ENCODE measurements at places on chromosomes 1 and 21.

GRCh38 chr1:87024936-87025540 is 110.6 kb downstream of the HS2ST1 start:
- DNase-seq, result no peak

- no peak for DNase-seq
Observed at GRCh38 chr1:242059976-242060375, 61.1 kb upstream of the MAP1LC3C start.

DNA sequence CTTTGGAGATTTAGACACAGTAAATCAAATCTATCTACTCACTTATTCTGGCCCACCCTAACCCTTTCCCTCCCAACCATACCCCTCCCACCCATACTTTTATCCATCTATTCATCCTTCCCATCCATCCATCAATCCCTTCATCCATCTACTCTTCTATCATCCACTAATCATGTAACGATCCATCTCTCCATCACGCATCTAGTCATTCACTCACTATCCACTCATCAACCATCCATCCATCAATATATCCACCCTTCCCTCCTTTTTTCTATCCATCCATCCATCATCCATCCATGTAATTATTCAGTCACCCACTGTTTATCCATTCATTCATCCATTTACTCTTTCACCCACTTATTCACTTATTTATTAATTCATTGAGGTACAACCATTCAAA is 74.0 kb downstream of the FOXD2 start:
- DNase-seq, result no peak

- no peak for DNase-seq
Observed at GRCh38 chr1:236168716-236169429, 26.5 kb downstream of the GPR137B start.

- no peak for DNase-seq
Observed at GRCh38 chr1:101497881-101498559, 261.2 kb downstream of the S1PR1 start.

GRCh38 chr1:94790246-94790645 is 29.9 kb upstream of the SLC44A3 start:
- no peak for DNase-seq

DNA sequence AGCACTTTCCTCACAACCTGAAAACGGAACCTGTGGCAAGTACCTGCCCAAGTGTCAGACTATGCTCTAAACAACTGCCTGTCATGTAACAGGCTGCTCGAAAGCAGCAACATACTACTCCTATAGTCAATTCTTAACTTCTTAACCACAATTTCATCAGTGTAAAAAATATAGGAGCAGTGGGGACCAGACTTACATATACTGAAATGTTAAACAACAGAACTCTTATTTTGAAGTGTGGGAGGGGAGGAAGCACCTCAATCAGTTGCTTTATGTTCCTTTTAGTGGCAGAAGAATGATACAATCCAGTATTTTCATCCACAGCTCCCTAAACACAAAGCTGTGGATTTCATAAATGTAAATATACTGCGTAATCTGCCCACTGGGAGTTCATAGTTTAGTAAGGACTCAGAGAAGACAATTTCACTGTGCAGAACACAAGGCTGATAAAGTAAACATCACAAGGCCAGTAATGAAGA is 44.2 kb downstream of the WLS start:
- DNase-seq, result no peak

DNA sequence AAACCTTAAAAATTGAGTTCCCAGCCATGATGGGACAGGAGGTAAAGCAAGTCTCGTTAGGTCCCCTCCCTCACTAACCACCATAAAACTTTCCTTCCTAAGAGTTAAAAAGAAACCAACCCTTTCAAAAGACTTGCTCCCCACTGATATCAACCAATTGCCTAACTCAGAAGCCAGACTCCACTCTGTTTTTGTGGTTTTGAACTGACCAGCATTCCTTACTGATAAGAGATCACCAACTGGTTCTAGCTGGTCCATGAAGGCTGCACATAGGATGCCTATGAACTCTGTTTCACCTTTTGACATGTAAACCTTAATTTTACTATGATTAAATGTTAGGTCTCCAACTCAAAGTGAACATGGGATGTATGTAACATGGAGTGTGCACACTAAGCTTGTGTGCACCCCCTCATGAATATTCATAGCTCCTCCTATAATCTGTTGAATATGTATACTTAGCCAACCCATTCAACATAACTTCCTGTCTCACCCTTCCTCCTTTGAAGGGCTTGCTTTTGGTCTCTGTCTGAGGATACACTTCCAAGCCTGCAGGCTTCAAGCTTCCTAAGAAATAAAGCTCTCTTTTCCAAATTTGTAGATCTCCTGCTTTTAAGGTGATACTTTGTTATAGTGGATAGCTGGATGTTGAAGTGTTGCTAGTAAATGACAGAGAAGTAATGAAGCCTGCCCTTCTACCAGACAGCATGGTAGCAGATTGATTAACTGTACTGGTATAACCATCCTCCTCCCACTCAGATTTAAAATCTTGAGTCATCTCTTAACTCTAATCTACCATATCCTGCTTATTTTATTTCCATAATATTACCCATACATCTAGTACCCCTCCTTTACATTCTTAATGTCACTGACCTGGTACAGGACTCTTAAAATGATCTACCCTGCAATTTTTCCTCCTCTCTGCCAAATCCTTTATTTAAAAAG is 95.6 kb downstream of the ZNF644 start:
- no peak for DNase-seq

GRCh38 chr1:200891774-200892157 is 2.9 kb upstream of the INAVA start:
- DNase-seq, result no peak

DNA sequence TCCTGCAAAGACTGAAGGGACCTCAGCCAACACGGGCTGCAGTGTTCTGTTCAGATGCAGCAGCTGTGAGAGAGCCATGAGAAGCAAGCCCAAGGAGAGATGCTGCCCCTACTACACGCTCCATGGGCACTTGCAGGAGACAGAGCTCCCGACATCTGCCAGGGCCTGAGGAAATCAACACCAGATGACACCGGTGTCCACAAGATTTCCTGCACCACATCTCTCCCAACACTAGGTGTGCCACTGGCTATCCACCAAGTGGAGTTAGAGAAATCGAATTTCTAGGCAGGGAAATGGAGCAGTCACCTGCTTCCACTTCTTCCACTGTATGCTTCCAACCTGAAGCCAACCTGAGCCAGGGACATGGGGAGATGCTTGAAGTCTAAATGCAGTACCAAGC is 445.3 kb downstream of the RWDD3 start:
- no peak for DNase-seq

- no peak for DNase-seq
Observed at GRCh38 chr1:112878321-112878720, 77.7 kb downstream of the SLC16A1 start.

GRCh38 chr1:230808281-230808872 is 59.9 kb downstream of the C1orf198 start:
- DNase-seq, result no peak

DNA sequence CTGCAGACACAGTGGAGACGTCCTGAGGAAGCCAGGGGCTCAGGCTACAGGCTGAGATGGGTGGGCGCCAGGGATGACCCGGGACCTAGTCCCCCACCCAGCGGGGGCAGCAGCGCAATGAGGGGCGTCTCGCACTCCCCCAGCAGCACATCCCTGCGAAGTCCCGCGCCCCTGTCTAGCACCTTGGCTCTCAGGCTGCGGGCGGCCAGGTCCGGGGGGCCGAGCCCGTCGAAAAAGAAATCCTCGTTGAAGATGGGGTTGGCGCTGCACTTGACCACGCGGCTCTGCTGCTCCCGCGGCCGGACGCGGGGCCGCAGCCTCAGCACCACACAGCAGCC is 1.8 kb downstream of the C2CD4D start:
- DNase-seq, result no peak

GRCh38 chr1:162137179-162137960 is 67.9 kb downstream of the NOS1AP start:
- no peak for DNase-seq

Measured in CD8-positive, alpha-beta T cell (primary cell).